ENCODE measurements at places on chromosomes 1 and 21. TPM values are rescaled to one million over a fixed set of nuclear protein-coding genes. Genes with fewer than 3 reads are reported as not detected.

- H3K4me3 ChIP-seq: no peak overlapping the region
- H3K4me1 ChIP-seq: peaks cover 10% of the 10 kb centered on the region
- H3K27me3 ChIP-seq: no peaks in the 10 kb centered on the region
- no peak for DNase-seq
- no peak overlapping the region for H3K27ac ChIP-seq
Observed at GRCh38 chr1:67540025-67540732, 110.0 kb upstream of the SERBP1 start.

DNA sequence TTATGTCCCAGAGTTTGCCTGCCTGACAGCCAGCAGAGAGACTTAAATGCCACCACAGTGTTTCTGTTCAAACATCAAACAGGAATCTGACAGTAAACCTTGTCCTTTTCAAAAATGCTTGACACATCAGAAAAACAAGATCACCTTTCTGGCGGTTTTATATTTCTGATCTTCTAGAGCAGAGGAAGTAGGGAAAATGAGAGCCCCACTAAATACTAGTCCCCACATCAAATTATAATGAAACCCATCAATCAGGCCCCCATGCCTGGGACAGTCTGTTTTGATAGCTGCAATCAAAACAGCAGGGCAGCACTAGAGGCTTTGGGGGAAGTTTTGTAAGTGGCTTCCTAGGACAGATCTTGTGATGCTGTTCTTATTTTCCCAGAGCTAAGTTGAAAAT lies 129.3 kb downstream of the CNIH3 start:
- no peak overlapping the region for H3K4me3 ChIP-seq
- H3K27ac ChIP-seq: no peak overlapping the region
- no peaks in the 10 kb centered on the region for H3K36me3 ChIP-seq

Gene GLMN
- 33.2 TPM for total RNA-seq

DNA sequence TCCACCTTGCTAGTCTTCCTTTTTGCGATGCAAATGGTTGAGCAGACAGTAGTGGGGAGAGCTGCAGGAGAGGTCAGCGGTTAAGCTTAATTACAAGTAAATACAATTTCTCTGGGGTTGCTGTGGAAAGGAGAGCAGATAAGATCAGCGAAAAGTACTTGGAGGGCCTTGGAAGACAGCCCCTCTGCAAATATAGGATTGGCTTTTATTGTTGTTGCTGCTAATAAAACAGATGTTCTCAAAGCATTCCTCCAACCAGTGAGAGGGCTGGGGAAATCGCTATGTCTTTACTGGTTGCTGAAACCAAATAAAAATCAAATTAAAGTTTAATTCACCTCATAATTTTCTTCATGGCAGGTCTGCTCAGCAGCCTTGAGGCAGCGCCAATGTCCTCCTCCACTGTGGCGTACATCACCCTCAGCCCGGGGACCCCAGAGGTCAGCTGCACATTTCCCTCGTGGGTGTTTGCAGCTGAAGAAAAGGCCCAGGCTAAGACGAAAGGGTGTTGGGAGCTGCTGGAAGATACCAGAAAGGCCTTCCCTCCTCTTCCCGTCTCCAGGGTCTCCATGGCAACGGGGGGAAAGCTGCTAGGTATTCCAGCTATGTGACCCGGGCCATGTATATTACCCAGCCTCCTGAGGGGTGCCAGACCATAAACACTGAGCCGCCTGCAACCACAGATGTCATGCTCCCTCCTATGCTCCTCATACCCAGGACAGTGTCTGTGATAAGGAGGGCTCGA lies 54.6 kb upstream of the POU2F1 start:
- peak overlapping the region; percentile 68 for H3K27ac ChIP-seq
- no peaks in the 10 kb centered on the region for H3K27me3 ChIP-seq
- peak; percentile 92 for DNase-seq
- H3K4me3 ChIP-seq: peak overlapping the region; percentile 8
- no peaks in the 10 kb centered on the region for H3K36me3 ChIP-seq

DNA sequence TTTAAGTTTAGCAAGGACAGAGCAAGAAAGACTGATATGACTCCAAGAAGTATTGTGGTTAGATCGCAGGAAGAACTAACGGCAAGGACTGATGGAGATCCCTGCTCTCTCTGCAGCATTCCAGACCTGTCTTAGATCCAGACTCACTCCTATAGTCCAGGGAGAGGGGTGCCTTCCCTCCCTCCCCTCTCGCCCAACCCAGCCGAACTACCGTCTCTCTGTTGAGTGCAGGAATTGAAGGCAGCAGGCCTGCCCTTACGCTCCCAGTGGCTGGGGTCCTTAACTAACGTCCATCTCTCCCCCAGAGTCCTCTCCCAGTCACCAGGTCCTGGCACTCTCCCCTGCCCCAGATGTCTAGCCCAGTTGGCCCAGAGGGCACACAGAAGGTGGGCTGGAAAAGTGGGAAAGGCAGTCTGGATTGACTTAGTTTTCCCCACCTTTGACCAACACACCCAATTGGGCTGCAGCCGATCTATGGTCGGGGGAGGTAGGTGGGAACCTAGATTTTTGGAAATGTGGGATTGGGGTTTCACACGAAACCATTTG lies 1.1 kb downstream of the CRABP2 start:
- no peak overlapping the region for H3K27ac ChIP-seq
- H3K4me3 ChIP-seq: peak overlapping the region; percentile 61
- H3K27me3 ChIP-seq: peaks cover 16% of the 10 kb centered on the region
- peak; percentile 55 for DNase-seq
- no peaks in the 10 kb centered on the region for H3K36me3 ChIP-seq

All from neural progenitor cell (in vitro differentiated cells).